Left colon (tissue), 2 donors: ENCODE measurements at places on chromosomes 7 and 10. TPM values are rescaled to one million over a fixed set of nuclear protein-coding genes. Genes with fewer than 3 reads are reported as not detected.
A peak's percentile ranks its signal among the peaks of the same experiment; 100 is the strongest.

GRCh38 chr7:76133839-76134238 is 67.9 kb upstream of the SRRM3 start:
- DNase-seq: no peak

DNA sequence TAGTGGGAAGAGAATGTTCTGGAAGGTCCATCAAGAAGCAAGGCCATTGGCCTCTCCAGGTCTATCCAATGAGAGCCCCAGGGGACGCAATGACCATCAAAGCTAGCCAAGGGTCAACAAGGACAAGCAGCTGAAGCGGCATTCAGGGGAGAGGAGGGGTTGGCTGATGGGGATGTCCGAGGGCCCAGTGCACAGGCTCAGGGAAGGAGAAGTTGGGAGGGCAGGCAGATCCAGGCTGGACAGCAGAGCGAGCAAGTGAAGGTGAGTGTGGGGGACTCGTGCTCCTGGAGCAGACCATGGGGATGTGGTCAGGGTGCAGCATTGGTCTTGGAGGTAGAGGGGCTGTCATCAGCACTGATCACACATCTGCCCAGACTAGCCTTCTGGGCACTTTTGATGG is 275.4 kb upstream of the TCERG1L start:
- no peak for DNase-seq

- DNase-seq: no peak
Observed at GRCh38 chr7:134548877-134549276, at the start of gene AKR1B15. Gene AKR1B15 (plus strand): TSS chr7:134549110. CDS start chr7:134564620, 15,510 bp downstream.

DNA sequence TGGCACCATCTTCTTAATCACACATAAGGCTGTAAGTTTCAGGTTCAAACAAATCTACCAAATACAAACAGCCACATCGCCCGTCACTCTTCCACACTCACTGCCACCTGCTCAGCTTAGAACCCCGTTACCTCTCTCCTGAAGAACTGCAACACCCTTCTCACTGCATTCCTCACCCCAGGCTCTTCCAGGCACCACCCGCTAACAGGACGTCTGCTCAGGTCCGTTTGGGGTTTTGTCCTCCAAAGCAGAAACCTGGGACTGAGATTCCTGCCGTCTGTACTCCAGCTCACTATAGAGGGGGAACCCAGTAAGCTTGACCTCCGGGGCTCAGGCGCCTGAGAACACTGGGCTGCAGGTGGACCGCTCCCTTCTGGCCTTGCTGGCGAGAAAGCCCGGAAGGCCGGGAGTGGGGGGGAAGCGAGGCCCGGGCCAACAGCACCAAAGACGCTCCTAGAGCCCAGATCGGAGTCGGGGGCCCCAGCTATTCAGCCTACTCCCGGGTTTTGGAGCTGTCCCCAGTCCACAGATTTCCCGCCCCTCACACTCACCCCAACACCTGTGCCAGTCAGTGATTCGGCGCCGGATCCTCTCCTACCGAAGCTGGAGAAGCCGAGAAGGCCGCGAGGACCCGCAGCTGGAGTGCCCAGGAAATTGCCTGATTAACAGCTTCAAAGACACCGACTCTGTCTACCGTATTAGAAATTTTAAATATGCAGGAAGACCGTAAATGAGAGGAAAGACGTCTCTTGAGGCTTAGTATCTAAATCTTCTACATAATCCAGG is at the start of gene AP3M1:
Gene AP3M1 (minus strand): TSS at position 625 of the 786 bp plus-strand sequence. CDS start 12,449 bp downstream, outside the sequence.
- peak; percentile 87 for DNase-seq

GRCh38 chr7:135645296-135645904 is 16.9 kb upstream of the STMP1 start:
- no peak for DNase-seq

DNA sequence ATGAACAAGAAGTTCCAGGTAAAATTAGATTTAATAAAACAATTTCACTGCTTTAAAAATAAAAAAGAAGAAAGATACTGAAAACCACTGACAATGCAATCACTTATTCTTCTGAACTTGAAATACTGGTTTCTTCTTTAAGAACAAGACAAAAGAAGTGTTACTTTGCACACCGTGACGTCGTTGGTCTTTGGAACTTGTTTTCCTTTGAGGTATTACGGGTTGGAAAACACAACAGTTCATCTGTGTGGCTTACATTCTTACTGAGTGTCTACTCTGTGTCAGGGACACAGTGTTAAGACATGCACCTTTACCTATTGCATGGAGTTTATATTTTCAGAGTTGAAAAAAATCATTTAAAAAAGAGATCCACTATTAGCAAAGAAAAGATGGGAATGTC is 41.3 kb upstream of the UCN3 start:
- DNase-seq: no peak

DNA sequence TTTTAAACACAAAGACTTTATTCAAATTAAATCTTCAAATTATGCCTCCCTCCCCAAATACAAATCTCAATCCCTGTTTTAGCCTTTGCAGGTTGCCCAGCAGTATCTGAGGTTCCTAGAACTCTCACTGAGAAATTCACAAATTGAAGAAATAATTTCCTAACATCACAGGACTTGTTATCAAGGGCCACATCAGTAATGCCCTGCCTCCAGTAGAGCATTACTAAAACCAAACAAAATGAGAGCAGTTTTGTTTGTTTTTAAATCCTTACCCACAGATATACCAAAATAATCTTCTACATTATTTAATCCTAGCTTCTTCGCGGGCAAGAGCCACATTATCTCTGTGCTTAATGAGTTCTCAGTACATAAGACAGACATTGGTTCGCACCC is 152.2 kb downstream of the SGMS1 start:
- DNase-seq: no peak

DNA sequence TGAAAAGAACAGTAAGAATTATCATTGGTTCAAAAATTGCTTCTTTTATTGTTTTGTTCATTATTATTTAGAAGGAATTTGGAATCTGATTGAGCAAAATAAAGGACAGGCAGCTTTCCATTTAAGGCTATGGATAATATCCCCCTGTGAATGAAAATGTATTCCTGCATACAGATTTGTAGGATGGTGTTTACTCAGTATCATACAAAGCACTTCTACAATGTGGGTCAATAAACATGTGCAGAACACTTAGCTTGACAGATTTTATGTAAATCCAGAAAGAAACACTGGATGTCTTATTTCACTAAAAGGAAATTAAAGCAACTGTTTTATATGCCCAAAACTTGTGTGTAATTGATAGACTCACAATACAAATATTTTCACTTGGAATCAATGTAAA is 189.7 kb downstream of the THSD7A start:
- no peak for DNase-seq

The ZNF438 gene
- 6.5 TPM for total RNA-seq

DNA sequence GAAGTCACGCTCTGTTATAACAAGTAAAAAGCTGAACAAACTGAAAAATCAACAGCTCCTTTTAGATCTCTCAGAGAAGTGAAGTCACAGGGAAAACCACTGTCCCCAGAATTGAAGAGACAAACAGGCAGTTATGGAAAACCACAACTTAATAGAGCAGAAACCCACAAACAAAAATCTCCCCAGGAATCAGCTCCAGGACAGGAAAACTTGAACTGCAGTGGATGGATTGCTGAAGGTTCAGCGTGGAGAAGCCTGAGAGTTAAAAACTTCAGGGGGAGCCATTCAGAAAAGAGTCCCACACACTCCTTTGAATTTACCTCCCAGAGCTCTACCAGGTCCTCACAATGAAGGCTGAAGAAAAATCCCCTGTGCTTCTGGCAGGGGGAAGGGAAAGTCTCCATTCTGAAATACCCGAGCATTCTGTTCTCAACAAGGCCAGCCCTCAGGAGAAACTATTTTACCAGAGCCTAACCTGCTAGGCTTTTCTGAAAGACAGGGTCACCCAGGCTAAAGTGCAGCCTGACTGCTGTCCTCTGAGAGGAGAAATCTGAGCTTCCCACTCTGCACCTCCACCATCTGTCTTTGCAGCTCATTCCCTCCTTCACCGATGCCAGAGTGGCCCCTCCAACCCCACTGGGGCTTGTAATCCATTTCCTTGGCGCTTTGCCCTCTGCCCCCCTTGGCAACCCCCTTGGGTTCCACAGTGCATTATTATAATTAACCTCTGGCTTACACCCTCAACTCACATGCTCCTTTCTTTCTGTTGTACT is 65.0 kb upstream of the CCNY start:
- no peak for DNase-seq

The SORBS1 gene
- 20.6 TPM for total RNA-seq

GRCh38 chr7:38107486-38107893 is 70.6 kb upstream of the STARD3NL start:
- peak; percentile 29 for DNase-seq

The CFTR gene
- 116 TPM for total RNA-seq

- no peak for DNase-seq
Observed at GRCh38 chr10:24706479-24707118, 17.1 kb downstream of the ARHGAP21 start.

The FAM221A gene
- total RNA-seq: 11.4 TPM

The PCGF5 gene
- total RNA-seq: 65.6 TPM

The CHRM2 gene
- 1.1 TPM for total RNA-seq

GRCh38 chr7:41709621-41710020 is 6.7 kb upstream of the INHBA start:
- no peak for DNase-seq

The THAP5 gene
- 15.7 TPM for total RNA-seq

- peak; percentile 77 for DNase-seq
Observed at GRCh38 chr10:132458586-132459300, 61.7 kb downstream of the PWWP2B start.

The PPP1R3C gene
- total RNA-seq: 0.64 TPM

The CRPPA gene
- 2.6 TPM for total RNA-seq

The NUTM2E gene
- not detected for total RNA-seq

The EBLN1 gene
- not detected for total RNA-seq

DNA sequence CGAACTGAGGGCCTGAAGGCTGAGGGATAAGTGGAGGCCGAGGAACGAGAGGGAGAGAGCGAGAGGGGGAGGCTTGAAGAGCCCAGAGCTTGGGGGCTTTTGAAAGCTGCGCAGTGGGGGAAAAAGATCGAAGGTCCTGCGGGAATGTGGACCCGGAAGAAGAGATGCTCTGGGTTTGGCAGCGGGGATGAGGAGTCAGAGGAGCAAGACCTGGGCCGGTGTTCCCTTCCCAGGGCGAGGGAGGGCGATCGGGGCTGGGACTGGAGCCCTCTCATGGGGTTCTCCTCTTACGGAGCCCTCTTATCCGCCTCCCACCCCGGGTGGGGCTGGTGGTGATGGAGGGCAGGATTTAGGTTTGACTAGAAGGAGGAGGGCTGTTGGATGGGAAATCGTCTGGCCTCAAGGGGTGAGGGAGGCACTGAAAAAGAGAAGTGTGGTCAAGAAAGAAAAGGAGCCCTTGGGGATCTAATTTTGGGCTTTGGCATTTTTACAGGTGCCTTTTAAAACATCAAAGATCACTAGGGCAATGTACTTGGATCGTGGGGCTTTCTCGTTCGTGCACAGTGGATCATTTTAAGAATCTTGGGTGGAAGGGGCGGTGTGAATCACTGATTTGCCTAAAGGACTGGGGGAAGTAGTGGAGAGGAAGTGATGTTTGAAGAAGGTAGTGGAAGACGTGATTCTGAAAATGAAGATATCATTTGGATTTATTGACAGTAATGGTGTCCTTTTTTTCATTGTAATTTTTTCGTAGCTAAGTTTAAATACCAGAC is 637 bp downstream of the SAMD8 start:
- DNase-seq: peak; percentile 63

The TMEM176A gene
- 275 TPM for total RNA-seq

DNA sequence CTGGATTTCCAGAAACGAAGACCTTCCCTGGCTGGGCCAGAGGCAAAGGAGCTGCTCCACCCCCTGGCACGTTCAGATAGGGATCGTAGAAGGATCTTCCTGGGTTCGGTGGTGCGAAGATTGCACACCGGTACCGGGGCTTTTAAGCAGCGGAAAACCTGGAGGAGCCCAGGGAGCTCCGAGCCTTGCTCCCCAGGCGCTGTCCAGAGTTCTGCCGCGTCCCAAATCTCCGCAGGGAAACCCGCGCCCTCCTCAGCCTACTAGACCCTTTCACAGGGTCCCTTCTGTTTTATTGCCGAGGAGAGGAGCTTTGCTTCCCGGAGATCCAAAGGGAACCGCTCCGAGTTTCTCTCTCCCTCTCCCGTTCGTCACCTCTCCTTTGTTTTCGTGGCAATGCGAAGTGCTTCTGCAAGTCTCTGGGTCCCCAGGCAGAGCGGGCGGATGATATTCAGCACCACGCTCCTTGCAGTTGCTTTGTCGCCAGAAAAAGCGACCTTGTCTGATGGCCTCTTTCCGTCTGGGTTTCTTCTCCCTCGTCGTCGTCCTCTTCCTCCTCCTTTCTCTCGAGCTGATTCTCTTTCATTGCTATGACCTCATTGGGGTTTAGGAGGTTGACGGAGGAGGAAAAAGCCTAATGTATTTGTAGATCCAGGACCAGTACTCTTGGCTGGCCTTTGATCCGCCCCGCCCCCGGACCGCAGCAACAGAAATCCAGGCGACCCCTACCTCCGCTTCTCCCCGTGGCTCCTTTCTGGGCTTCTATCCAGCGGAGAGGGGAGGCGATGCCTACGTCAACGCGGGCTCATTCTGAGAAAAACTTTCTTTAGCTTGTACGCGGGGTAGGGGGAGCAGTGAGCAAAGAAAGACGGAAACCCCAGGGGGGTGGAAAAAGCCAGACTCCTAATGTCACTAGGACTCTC is at the start of gene TMEM196:
Gene TMEM196 (minus strand): TSS at position 777 of the 920 bp plus-strand sequence. CDS start 921 bp downstream, outside the sequence.
- no peak for DNase-seq

- peak; percentile 47 for DNase-seq
Observed at GRCh38 chr10:43120929-43121314, 17.3 kb upstream of the CSGALNACT2 start.

- DNase-seq: no peak
Observed at GRCh38 chr10:110851020-110851612, 20.6 kb upstream of the PDCD4 start.

- no peak for DNase-seq
Observed at GRCh38 chr10:77030974-77031373, 606.6 kb downstream of the KCNMA1 start.

GRCh38 chr10:89228146-89228545 is 21.0 kb upstream of the CH25H start:
- DNase-seq: no peak

GRCh38 chr10:15515202-15515601 is 144.1 kb upstream of the FAM171A1 start:
- peak; percentile 38 for DNase-seq

- no peak for DNase-seq
Observed at GRCh38 chr7:50620433-50620832, 55.2 kb upstream of the DDC start.

The ABCB4 gene
- total RNA-seq: 0.78 TPM

DNA sequence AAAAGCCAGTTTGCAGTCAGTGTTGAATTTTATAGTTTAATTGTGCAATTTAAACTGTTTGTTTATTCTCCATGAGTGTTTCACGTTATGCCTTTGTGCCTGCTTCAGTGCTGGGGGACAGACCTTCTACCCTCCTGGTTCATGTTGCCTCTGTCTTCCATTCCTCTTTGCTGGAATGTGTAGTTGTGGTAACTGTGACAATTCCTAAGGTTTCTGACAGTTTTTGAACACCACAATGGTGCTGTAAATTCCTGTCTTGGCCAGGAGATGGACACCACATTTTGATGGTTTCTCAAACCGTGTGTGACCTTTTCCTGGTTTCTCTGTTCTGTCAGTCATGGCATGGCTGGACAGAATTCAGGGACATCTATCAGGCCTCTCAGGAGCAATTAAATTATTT is 201.7 kb downstream of the BICC1 start:
- no peak for DNase-seq

DNA sequence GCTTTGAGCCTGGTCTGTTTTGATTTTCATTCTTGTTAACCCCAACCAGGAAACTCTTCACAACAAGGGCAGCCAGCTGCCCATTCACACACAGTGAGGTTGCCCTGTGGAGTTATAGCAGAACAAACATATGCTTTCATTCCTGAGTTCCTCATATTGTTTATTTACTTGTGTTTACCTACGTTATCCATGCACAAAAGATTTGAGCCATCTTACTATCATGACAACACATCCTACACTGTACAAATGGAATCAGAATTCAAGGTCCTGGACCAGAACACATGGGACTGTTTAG is 21.7 kb upstream of the BMPER start:
- no peak for DNase-seq

The INSYN2A gene
- total RNA-seq: 0.08 TPM
